GM12878 (cell line): ENCODE measurements at places on chromosomes 5 and 9. TPM values are rescaled to one million over a fixed set of nuclear protein-coding genes. Genes with fewer than 3 reads are reported as not detected.

GRCh38 chr9:76415154-76415553, 20.9 kb upstream of the RFK start:
- DNase-seq, result no peak

DNA sequence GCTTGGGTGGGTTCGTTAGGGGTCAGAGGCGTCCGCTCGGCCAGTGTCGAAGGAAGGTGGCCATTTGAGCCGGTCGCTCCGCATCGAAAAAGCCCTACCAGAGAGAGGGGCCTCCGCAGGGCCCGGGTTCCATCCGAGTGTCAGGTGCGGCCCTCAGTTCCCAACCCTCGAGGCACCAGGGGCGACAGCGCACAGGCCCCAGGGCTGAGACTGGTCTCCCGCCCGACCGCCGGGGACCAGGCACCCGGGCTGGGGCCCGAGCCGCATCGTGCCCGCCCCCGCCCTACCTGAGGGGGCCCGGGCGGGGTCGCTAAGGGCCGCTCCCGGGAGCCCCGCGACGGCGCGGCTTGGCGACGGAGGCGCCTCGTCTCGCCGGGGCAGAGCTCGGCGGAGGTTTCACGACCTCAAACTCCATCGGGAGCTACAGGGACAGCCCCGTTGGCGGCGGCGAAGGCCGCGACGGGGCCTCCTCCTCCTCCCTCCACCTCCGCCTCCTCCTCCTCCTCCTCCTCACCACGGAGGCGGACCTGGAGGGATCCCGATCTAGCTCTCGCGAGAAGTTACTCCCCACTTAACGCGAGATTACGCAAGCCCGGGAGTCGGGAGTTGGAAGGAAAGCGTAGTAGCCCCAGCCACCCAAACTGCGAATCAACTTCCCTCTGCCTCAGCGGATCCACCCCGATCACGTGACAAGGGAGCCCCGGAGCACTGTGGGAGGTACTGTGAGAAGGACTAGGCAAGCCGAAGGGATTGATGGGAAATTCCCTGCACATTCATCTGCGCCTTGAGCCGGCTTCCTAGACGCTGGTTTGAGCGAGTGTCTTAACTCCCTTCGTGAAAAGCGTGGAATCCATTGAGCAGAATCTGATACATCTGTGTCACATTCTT, at the start of gene RC3H2:
Gene RC3H2, minus strand, starts transcription at position 537 of the 888 bp plus-strand sequence. CDS start 7,850 bp downstream, outside the sequence.
- DNase-seq, result peak; percentile 99

PCDHGB4 gene
- 0.04 TPM in 1 of 2 replicates, not detected in the other for polyA plus RNA-seq

LCNL1 gene
- polyA plus RNA-seq, result not detected in 2 replicates

SV2C gene
- polyA plus RNA-seq, result 0.74 and 1.0 TPM in 2 replicates

DNA sequence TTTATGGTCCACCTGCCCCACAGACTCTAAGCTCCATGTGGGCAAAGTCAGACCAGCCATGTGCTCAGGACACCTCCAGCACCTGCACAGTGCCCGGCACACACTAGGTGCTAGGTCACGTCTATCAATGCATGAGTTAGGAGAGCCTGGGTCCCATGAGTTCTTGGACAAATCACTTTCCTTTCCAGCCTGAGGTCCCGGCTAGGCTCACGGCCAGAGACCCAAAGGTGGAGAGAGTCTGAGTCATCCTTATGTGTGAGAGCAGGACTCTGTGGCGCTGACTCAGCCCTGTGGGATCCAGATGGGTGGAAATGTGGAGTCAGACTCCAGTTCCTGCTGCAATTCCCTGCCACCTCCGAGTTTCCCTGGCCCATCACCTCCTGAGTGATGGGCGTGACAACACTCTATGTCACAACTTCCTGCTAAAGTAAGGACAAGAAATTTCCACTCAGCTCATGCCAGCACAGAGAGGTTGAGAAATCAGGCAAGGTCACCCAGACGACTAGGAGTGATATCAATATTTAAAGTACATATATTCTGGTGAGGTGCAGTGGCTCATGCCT, 2.5 kb upstream of the ST6GALNAC4 start:
- no peak for DNase-seq

DNA sequence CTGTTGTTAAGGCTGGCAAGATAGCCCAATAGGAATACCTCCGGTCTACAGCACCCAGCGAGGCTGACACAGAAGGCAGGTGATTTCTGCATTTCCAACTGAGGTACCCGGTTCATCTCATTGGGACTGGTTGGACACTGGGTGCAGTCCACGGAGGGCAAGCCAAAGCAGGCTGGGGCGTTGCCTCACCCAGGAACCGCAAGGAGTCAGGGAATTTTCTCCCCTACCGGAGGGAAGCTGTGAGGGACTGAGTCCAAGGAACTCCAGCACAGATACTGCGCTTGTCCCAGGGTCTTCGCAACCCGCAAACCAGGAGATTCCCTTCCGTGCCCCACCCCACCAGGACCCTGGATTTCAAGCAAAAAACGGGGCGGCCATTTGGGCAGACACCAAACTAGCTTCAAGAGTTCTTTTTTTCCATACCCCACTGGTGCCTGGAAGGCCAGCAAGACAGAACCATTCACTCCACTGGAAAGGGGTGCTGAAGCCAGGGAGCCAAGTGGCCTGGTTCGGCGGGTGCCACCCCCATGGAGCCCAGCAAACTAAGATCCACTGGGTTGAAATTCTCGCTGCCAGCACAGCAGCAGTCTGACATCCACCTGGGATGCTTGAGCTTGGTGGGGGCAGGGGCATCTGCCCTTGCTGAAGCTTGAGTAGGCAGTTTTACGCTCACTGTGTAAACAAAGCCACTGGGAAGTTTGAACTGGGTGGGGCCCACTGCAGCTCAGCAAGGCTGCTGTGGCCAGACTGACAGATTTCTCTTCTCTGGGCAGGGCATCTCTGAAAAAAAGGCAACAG, 647.2 kb downstream of the BNC2 start:
- no peak for DNase-seq

DNA sequence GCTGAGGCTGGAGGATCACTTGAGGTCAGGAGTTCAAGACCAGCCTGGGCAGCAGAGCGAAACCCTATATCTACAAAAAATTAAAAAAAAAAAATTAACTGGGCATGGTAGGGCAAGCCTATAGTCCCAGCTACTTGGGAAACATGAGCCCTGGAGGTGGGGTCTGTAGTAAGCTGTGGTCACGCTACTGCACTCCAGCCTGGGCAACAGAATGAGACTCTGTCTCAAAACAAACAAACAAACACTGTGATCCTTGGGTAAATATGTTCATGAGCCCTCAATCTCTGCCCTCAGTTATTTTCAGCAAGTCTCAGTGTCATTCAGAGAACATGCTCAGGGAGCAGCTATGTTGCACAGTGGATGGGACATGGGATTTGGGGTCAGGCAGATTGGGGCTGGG, 76.2 kb downstream of the PTTG1 start:
- DNase-seq, result no peak

GRCh38 chr9:32543047-32543446, 9.1 kb upstream of the SMIM27 start:
- DNase-seq, result no peak

GABRP gene
- not detected in 2 replicates for polyA plus RNA-seq

GRCh38 chr5:13408616-13409015, 535.9 kb downstream of the DNAH5 start:
- DNase-seq, result no peak

DNA sequence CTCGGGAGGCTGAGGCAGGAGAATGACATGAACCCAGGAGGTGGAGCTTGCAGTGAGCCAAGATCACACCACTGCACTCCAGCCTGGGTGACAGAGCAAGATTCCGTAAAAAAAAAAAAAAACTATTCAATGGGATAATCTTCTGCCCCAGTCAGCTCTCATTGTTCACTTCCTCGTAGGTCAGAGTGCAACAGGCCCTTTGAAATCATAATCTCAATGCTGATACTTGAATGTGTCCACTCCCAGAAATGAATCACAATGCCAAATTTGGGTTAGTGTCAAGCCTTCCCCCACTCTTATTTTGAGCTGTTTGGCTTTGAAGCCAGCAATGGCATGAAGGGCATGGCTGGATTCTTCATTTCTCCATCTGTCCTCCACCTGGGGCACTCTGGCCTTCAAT, 610.3 kb upstream of the KLF4 start:
- no peak for DNase-seq

FAM81B gene
- polyA plus RNA-seq, result not detected in 2 replicates

DNA sequence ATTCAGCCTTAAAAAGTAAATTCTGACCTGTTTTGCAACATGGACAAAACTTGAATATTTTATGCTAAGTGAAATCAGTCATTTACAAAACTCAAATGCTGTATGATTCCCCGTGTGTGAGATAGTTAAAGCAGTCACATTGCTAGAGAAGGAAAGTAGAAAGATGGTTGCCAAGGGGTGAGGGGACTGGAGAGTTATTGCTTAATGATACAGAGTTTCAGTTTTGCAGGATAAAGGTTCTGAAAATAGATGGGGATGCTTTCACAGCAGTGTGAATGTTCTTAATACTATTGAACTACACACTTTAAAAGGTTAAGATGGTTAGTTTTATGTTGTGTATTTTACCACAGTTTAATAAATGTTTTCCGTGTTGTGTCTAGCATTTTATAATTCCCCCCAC, 51.2 kb downstream of the SGCD start:
- DNase-seq, result no peak

DNA sequence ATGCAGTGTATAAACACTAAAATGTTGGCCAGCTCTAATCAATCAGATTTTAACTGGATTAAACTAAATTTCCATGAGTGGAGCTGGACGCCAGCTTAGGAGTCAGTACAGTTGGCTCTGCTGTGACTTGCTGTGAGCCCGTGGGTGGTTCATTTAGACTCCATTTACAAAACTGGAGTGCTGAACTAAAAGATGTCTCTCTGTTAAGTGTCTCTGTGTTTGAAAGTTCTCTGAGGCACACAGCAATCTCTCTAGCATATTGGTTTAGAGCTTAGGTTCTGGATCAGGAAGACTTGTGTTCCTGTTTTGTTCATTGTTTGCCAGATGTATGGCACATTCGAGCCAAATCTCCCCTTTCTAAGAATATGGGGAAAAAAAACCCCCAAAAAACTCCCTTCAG, 28.0 kb upstream of the ARL14EPL start:
- no peak for DNase-seq

OR1J2 gene
- polyA plus RNA-seq, result not detected in 2 replicates
